ENCODE measurements at places on chromosomes 4 and X.

GRCh38 chrX:92270936-92271855 is 492.0 kb downstream of the PCDH11X start:
- no peak for DNase-seq

GRCh38 chr4:24824720-24825119 is 29.3 kb downstream of the SOD3 start:
- DNase-seq = no peak

GRCh38 chr4:87465739-87466366 is 43.5 kb downstream of the NUDT9 start:
- DNase-seq = no peak

GRCh38 chr4:71269233-71269632 is 69.6 kb upstream of the SLC4A4 start:
- DNase-seq = no peak

- peak; percentile 57 for DNase-seq
These were observed 58.5 kb upstream of the CLCN4 start for GRCh38 chrX:10098270-10098713.

DNA sequence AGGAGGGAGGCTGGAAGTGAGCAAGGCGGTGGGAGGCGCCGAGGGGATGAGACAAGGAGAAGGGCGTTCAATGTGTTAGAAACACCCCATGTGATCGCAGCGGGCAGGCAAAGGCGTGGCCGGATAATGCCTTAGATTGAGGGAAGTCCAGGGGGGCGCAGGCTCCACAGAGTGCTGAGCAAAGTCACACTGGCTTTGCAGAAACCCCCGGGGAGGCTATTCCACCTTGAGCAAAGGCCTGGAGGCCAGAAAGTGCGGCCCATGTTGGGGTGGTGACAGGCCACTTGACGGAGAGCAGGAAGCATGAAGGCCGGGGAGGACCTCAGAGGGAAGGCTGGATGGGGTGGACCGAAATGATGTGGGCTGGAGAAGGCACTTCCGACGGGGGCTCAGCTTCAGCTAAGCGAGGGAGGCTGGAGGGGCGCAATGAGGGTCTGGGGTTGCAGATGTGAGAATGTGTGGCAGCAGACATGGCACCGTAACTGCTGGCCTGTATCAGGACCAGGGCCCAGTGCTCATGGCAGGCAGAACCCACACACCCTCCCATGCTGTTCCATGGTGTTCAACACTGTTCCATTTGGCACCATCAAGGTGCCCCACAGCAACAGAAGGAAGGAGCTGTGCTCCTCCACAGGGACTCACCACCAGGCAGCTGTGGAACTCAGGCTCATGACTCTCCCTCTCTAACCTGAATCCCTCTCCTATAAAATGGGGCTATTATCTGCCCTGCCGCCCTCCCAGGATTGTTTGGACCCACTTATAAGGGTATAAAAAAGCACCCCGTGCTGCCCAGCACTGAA is 50.3 kb downstream of the HMX1 start:
- DNase-seq = peak; percentile 14

DNA sequence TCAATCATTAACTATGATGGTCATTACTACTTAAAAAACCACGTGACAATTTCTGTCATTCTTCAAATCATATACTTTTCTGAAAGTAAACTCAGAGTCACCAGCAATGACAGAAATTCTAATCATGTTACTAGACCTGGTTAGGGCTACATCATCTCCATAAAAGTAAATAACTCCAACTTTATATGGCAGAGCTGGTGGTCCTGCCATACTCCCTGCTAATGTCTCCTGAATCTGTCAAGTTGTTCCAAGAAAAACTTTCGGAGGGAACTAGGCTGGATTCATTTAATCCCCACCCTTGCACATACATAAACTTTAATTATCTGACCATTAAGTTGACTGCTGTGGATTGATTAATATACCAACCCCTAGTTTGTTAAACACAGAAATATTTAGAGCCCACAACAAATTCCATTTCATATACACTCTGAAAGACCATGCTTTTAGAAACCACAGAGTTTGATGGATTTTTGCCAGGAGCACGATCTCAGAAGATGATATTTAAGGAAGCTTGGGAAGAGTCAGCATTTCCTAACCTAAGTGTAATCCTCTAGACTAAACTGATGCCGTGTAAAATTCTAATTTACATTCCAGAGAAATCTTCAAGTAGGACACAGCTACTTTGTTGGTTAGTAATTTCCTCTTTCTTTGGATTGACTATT is 577.0 kb downstream of the FAT4 start:
- no peak for DNase-seq

- DNase-seq = no peak
These were observed 196.0 kb upstream of the PSAPL1 start for GRCh38 chr4:7630568-7631287.

GRCh38 chrX:67684136-67684535 is 140.3 kb downstream of the AR start:
- no peak for DNase-seq

DNA sequence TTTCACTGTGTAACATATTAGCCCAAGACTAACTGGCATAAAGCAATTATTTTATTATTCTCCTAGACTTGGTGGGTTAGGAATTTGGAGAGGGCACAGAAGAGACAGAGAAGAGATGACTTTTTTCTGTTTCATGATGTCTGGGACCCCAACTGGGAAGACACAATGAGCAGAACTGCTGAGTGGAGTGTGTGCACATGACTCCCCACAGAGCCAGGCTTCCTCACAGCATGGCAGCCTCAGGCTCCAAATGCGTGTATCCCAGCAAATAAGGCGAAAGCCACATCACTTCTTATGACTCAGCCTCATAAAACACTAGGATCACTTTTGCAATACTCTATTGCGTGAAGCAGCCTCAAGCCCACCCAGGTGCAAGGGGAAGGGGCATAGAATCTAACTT is 68.4 kb downstream of the MFAP3L start:
- no peak for DNase-seq

DNA sequence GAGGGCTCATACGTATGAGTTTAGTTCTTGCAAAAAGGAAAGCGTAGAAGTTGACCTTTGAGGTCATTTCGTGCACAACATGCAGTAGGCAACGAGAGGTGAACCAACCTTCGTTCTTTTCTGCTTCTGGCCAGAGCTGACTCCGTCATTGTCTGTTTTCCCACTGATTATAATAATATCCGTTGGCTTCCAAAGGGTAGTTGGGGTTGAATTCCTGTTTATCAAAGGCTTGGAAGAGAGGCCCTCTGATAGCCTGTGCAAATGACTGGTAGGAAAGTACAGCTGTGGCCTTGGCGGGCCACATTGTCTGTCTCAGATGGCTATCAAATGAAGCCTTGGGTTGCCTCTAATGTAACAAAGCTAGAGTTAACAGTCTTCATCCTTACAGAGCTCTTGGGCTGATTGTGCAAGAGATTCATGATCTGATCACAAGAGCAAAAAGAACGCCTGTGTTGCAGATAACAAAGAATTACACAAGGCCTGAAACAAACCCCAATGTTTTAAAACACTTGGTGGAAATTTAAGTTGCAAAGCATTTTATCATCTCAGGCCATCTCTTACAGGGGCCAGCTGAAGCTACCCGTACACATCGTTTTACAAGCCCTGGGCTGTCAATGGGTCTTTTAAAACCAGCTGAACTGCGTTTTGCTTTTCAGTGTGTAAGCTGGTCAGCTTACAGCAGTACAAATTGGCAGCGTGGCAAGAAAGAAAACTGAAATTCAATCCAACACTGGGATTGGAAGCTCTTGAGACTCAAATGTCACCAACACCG is 46.1 kb upstream of the FAM9C start:
- DNase-seq = no peak

GRCh38 chrX:5528057-5528456 is 700.6 kb downstream of the NLGN4X start:
- no peak for DNase-seq

DNA sequence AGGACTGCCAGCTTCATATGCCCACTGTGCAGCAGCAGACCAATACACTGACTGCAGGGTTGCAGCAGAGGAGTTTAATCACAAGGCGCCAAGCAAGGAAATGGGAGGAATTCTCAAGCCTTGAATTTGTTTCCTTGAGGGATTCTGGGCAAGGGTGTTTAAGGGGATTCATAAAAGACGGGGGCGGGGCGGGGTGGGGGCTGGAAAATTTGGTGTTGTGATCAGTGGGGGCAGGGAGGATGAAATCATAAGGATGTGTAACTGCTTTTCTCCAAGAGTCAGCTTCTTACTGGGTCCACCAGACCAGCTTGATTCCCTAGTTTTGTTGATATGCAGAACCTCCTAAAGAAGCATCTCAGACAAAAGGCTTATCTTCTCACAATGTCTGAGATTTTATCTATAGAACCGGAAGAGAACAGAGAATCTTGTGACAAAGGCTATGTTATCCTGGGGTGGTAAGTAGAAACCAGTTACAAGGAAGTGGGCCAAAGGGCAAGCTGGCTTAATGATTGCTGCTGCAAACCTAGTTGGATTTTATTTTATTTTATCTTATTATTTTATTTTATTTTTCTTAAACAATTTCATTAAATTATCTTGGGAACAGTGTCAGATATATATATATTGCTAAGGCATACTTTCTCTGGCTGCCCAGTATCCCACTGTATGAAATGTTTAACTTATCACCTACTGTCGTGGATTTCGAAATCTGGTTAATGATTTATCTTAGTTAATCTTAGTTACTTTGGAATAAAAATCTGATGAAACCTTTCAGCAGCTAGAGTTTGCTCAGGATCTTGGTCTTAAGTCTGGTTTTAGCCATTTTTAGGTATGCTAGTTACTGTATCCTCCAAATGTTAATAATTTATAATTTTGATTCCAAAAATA is 276.4 kb downstream of the RPA4 start:
- no peak for DNase-seq

DNA sequence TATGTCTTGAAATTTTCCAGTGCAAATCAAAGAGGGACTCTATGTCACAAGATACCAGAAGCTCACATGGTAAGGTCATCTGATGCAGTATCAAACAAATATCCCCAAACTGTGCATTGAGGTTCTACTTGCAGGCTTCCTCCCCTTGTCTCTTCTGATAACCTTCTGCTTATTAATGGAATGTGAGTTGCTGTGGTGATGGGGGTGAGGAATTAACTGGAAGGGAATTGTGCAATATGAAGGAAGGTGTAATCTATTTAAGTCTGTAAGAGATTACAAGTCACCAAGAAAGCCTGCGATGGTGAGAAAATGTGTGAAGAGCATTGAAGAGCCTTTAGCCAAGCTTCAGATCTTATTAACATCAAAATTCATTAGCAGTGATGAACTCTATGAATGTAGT is 15.4 kb upstream of the MAGED1 start:
- no peak for DNase-seq

DNA sequence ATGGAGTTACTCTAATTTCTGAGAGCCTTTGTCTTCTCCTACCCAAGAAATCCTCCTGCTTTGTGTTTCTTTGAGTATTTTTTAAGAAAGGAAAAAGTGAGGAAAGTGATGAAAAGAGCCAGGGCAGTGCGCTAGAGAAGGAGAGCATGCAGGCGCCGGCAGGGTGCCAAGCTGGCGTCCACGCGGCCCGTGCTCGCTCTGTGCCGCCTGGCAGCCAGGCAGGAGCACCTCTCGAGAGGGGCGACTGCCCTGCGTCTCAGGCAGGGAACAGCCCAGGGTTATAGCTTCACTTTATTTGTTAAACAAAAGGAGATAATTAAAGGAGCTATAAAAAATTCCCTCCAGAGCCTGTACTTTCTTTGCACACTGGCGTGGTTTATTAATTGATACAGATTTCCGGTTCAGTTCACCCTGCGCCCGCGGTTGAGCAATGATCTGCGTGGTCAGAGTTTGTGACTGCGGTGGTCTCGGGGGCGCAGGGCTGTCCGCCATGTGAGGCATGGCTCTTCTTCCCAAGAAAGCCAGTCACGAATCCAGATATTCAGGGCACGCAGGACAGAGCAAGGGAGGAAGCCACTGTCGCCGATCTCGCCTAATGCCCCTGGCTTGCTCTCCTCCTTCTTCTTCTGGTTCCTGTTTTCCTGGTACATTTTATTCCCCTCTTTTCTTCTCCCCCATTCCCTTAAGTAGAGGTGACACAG is 110.8 kb upstream of the PAQR3 start:
- no peak for DNase-seq

DNA sequence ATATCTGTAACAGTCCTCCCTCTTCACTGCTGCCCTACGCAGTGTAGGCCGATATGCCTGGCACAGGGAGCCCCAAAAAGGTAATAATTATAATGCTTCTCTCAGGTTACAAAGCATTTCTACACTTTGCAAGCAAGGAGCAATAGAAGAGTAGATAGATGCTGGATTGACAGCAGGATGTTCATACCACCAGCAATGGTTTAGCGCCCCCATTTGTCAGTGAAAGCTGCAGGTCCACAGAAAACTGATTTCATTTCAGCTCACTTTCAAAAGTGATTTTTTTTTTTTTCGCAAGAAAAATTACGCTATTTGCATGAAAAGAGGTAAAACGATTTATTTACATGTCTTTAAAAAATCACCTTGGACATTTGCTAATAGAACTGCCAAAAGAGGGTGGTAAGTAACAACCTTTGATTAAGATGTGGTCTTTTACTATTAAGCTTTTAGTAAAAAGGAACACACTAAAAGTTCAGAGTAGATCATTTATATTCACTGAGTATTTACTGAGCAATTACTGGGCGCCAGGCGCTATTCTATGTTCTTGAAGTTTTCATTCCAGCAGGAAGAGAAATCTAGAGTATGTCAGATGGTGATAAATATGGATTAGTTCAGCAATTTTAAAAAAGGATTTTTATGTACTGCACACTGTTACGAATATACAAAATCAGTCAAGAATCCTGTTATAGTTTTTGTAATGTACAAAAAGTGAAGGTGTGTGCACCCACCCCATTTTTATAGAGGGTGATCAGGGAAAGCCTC is 34.4 kb downstream of the HPF1 start:
- DNase-seq = no peak

GRCh38 chrX:148385471-148385870 is 114.9 kb upstream of the AFF2 start:
- no peak for DNase-seq

- DNase-seq = no peak
These were observed 11.9 kb upstream of the DCAF4L1 start for GRCh38 chr4:41969671-41970070.

- no peak for DNase-seq
These were observed 1499.4 kb upstream of the PCDH7 start for GRCh38 chr4:29220761-29221160.

DNA sequence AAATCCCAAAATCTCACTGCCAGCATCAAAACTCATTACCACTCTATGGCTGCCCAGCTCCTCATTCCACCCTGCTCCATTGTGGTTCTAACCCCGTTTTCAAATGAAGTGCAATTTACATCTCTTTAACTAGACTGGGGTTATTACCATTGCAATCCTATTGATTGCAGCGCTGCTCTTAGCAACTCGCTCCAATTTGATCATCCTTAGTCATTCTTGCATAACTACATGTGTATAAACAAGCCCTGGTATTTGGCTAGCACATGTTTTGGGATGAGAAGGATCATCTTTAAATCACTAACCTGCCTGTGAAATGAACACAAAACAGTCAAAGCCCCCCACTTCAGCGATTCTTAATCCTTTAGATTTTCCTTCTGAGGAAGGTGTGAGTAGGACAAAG is 340.1 kb upstream of the PPARGC1A start:
- no peak for DNase-seq

DNA sequence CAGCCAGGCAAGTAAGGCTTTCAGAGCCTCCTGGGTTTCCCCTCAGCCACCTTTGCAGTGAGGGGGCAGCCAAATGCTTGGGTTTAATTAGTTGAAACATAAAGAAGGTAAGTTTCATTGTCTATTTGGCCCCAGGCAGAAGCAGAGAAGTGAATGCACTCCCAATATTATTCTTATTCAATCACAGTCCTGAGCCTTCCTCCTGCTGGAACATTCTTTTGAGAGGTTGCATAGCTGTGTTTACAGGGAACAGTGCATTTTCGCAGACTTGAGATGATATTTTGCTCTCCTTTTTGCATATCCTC is 13.9 kb downstream of the SLC2A9 start:
- DNase-seq = no peak
